ENCODE measurements at places on chromosomes 13 and 19.

- no peak for DNase-seq
Observed at GRCh38 chr19:23439623-23440022, 44.4 kb upstream of the ZNF91 start.

- DNase-seq = no peak
Observed at GRCh38 chr13:97932036-97932435, 21.4 kb upstream of the IPO5 start.

DNA sequence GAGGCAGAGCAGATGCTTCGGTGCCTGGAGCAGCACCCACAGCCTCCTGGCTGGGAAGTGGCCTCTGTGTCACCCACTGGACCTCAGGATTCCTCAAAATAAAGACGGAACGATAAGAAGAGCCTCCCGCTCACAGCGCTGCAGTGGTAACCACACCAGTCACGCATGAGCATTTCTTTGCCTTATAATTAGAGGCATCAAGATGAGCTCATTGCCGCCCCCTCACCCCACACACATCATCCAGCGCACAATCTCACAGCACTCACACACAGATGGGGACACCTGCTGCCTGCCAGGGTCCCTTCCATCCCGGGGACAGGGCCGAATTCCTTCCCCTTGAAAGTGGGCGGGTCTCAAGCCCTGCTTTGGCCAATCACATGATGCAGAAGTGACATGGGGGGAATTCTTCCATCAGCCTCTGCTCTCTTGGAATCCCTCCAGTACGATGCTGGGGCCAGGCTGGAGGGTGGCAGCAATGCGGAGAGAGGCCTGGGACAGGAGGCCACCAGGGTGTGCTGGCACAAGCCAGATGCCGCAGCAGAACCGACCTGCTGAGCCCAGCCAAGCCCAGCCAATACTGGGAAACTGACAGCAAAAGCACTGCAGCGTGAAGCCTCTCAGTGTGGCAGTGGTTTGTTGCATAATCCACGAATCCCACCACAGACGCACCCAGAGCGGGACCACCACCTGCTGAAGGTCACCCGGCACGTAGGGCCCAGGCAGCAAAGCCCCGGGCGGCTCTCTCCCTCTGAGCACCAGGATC is 16.0 kb downstream of the PIP5K1C start:
- no peak for DNase-seq

DNA sequence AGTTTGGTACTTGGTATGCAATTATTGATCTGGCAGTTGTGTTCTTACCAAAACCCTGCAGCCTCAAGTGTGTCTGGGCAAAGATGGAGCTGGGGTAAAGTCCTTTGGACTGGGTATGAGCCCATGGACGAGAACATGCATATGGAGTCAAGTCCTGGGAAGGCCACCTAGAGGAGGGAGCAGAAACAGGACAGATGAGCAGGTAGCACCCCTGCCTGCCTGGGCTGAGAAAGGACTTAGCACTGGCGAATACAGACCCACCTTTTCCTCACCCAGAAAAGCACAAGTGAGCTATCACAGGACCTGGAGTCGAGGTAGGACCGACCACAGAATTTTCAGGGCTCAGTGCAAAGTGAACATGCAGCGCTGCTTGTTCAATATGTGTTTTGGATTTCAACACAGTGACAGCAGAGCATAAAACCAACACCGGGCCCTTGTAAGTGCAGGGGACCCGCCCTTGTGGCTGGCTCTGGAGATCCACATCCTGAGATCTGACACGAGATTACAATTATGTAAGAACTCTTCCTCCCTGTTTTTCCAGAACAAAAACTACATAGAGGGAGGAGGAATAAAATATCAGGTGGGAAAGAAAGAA is 25.9 kb downstream of the IGFL2 start:
- no peak for DNase-seq

DNA sequence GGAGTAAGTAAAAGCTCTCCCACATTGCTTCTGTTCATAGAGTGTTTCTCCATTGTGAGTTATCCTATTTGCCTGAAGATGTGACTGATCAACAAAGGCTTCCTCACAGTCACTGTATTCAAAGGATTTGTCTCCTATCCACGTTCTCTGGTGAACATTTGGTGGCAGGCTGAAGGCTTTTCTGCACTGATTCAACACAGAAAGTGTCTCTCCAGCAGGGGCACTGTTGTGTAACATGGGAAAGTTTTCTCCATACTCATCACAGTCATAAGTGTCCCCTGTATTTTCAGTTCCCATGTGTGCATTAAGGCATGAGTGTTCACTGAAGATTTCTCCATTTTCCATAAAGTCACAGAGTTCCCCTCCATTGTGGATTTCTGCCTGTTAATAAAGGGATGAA is 17.6 kb downstream of the ZNF121 start:
- DNase-seq = no peak

All from esophagus squamous epithelium (tissue), 5 donors.